ENCODE measurements at places on chromosomes 11 and 22.

GRCh38 chr22:42160251-42160650 lies 29.6 kb upstream of the CYP2D6 start:
- no peak for DNase-seq

- DNase-seq: no peak
Observed at GRCh38 chr11:32831221-32831620, 1.5 kb downstream of the PRRG4 start.

- DNase-seq: no peak
Observed at GRCh38 chr11:11177156-11177808, 175.8 kb downstream of the CSNK2A3 start.

- DNase-seq: no peak
Observed at GRCh38 chr22:20395181-20395906, 1.4 kb downstream of the ZNF74 start.

DNA sequence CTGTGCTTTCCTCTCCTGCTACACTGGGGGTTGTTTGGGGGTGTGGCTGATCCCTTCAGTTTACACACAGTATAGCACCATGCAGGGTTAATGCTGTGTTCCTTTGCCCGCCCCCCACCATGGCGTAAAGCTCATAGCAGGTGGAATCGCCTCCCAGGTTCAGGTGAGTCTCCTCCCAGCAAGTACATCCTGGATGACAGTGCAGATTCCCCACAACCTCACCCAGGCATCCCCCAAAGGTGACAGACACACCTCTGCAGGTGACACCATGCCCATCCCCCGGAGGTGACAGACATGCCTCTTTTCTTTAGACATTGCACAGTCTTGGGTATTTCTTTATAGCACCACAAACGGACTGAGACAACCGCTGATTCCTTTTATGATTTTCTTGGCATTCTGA lies 343.7 kb downstream of the BRD1 start:
- no peak for DNase-seq

All from activated T-helper 1 cell treated with anti-CD3 and anti-CD28 coated beads, Interleukin-2, amount 50 U/mL, for 16 hours (primary cell).